ENCODE measurements at places on chromosomes 2 and 18.

GRCh38 chr18:3649135-3649632, 199.2 kb downstream of the TGIF1 start:
- no peak for DNase-seq

DNA sequence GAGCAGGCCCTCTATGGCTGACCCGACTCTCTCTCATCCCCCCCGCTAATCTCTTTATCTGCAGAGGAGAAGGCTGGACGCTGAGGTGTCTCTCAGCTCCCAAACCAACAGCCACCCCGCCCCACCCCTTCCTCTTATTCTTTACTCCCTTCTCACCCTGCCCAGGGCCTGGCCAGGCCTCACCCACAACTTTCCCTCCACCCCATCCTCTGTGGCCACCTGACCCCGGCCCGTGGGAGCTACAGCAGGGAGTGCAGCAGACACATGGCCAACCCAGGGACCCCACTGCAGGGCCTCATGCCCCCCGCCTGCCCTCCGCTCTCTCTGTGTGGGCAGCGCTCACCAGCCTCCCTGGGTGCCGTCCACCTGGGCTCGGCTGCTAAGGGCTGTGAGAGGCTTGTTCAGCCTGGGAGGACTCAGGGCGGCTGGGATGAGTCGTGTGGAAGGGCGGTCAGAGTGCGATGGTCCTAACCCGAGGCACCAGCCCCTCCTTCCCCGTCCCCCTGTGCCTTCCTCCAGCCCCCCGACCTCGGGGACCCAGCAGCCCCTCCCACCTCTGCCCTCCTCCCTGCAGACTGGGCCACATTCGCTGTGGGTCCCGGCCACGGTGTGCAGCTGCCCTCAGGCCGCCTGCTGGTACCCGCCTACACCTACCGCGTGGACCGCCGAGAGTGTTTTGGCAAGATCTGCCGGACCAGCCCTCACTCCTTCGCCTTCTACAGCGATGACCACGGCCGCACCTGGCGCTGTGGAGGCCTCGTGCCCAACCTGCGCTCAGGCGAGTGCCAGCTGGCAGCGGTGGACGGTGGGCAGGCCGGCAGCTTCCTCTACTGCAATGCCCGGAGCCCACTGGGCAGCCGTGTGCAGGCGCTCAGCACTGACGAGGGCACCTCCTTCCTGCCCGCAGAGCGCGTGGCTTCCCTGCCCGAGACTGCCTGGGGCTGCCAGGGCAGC, 6.8 kb downstream of the NEU4 start:
- no peak for DNase-seq

DNA sequence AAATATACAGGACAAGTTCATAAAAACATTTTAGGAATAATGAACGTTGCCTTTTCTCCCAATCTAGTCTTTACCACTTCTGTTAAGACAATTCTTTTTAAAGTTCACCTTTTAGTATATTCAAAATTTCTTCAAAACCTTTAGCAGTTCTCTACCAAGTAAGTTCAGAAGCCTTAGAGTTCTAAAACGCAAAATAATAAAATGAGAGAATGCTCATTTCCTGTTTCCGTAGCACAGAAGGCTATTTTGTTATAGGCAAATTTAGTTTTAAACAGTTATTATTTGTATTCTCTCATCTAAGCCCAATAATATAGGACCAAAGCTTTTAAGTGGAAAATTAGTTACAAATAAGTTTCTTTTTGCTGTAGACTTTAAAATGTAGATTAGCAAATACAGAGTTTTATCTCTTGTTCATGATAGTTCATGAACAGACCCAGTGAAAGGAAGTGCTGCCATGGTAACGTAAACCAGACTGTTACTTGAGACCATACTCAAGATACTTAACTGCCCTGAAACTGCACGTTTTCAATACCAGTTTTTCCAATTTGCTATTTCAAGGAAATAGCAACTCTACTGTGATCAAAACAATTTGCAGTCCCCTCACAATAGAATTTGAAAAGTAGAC, 173.1 kb upstream of the STON1 start:
- DNase-seq = peak; percentile 56

- no peak for DNase-seq
These were observed 40.1 kb downstream of the GTF3C3 start for GRCh38 chr2:196759378-196759706.

DNA sequence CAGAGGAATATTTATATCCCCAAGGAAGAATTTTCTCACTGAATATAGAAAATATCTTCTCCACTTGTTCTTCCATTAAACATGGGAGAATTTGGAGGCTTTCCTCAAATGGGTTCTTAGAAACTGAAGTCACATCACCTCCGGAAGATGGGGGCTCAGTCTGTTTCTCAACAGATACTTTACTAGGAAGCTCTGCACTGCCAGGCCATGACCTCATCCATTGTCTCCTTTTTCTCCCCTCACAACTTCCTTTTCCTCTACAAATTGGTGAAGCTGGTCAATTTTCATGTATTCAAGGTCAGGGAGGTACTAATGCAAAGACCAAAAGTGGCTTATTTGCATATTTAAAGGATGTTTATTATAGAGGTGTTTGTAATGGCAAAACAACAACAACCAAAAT, 173.1 kb downstream of the RNF152 start:
- DNase-seq = no peak

GRCh38 chr2:169910109-169910799, 83.0 kb downstream of the UBR3 start:
- no peak for DNase-seq

- no peak for DNase-seq
These were observed 360.2 kb downstream of the ALK start for GRCh38 chr2:29561181-29561580.

DNA sequence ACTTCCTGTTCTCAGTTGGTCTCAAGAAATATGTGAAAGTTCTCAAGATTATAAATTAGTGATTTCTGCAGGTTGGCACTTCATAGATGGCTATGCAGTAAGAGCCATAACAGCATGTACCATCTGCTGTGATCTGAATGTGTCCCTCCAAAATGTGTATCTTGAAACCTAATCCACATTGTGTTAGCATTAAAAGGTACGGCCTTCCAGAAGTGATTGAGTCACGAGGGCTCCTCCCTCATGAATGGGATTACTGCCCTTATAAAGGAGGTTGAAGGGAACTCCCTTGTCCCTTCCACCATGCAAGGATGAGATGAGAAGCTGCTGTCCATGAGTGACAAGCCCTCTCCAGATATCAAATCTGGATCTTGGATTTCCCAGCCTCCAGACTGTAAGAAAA, 45.0 kb downstream of the METTL4 start:
- no peak for DNase-seq

- no peak for DNase-seq
These were observed 35.6 kb downstream of the COA5 start for GRCh38 chr2:98572676-98573075.

DNA sequence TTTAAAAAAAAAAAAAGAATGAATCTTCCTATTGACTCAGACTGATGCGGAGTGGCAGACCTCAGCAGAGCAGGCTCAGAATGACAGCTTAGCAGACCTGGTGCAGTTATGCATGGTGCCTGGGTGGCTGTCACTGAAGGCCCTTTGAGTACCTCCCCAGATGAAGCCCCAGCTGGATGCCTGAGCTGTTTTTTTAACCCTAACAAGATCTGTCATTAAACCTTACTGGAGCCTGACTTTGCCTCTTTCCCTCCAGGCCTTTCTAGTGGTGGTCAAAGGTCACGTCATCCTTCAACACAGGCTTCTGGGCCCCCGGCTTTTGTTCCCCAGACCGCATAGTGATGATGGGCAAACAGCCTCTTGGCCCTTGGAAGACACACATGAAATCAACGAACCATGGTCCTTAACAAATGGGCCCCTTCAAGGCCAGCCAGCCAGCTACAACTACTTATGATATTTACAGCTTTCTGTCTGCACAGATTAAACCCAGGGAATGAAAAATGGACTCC, 138.3 kb upstream of the CYP1B1 start:
- DNase-seq = peak; percentile 30

- no peak for DNase-seq
These were observed 362.4 kb downstream of the ADCYAP1 start for GRCh38 chr18:1267021-1267420.

DNA sequence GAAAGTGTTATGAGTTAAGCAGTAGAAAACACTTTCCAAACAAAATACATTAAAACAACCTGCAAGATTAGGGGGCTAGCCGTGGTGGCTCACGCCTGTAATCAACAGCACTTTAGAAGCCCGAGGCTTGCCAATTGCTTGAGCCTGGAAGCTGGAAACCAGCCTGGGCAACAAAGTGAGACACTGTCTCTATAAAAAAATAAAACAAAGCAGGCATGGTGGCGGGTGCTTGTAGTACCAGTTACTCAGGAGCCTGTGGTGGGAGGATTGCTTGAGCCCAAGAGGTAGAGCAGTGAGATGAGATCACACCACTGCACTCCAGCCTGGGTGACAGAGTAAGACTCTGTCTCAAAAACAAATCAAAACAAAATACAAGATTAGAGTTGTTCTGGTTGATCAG, 208.3 kb downstream of the ERBB4 start:
- DNase-seq = no peak

GRCh38 chr2:132374961-132375360, 41.6 kb upstream of the GPR39 start:
- no peak for DNase-seq

DNA sequence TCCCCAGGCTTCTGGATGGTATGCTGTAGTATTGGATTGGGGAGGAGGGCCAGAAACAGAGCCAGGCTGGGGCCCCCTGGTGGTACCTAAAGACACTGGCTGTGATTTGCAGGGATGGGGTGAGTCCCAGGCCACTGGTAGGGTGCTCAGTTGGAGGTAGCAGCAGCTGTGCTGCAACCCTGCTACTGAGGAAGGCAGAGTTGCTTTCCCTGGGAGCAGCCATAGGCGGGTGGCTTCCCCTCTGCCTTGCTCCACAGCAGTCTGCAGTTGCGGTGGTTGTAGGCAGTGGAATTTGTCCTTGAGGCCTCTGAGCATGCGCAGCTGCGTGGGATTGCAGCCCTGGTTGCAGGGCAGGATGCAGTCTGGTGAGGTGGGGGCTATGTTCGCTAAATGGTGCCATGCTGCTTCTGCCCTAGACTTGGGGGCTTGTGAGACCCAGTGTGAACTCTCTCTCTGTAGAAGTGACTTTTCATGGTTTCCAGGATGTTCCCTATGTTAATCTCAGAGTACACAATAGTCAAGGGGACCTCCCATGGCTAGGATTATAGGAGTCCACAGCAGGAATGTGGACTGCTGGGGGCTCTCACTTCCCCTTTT, 443.5 kb downstream of the XIRP2 start:
- peak; percentile 7 for DNase-seq

- no peak for DNase-seq
These were observed 7.8 kb upstream of the CCDC141 start for GRCh38 chr2:179057737-179058136.

DNA sequence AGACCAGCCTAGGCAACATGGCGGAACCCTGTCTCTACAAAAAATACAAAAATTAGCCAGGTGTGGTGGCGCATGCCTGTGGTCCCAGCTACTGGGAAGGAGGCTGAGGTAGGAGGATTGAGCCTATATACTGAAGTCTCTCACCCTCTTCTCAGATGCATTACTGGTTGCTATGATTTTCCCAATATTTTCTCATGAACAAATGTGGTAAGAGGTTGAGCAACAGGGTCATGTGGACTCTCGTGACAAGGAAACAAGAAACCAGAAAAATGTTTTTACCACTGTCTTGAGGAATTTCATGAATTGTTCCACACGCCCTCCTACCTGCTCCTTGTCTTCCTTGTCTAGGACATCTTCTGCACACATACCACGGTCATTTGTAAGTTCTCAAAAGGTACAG, 12.4 kb downstream of the LMAN2L start:
- DNase-seq = no peak

DNA sequence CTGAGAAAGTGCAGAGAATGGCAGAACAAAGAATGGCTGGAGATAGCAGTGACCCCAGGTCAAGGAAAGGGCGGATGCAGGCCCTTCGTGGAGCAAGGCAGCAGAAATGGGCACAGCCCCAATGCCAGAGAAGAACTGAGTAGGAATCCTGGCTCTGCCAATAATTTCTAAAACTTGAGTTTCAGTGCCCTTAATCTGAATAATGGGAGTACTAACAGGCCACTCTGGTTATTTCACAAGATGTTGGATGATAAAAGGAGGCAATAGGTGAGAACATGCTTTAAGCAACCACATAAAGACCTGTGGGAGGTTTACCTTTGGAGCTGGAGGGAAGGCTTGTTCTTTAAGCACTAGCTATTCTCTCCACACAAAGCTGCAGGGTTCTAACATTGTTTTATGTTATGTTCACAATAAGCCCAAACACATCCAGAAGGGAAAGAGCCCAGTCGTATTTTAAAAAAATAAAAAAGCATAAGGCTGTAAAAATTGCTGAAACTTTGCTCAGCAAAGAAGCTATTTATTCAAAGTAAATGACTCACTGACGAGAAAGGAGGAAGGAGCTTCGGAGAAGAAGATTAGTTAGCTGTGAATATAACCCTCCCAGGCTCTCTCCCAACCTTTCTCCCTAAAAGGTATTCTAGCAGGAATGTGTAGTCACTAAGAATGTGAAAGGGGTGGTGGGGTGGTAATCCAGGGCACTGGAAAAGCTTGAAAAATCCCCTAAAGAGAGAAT, 470.2 kb downstream of the TXNL1 start:
- DNase-seq = no peak

DNA sequence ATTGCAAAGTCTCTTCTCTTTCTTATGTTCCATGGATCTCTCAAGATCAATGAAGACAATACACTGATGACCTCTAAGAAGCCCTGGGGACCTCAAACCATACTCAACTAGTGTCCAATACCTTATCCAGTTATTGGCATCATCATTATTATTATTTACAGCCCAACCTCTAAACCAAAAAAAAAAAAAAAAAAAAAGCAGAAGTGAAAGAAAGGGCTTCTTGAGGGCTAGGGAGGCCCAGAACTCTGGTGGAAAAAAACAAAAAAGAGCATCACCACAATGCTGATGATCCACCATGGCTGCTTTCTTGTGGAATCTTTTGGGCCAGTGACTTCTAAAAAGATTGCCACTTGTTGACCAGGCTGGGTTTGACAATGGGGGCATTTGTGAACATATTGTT, 324.9 kb downstream of the LPIN1 start:
- no peak for DNase-seq

GRCh38 chr2:18384242-18384641, 176.2 kb downstream of the RDH14 start:
- no peak for DNase-seq
